ENCODE measurements at places on chromosomes 1 and 21.

GRCh38 chr1:95497566-95497965 is 263.6 kb downstream of the RWDD3 start:
- ATAC-seq, result no peak

GRCh38 chr1:30806381-30807317 is 49.1 kb upstream of the LAPTM5 start:
- no peak for ATAC-seq

GRCh38 chr1:228350179-228350742 is 56.4 kb downstream of the TRIM11 start:
- no peak for ATAC-seq

GRCh38 chr1:11184973-11185372 is 4.2 kb upstream of the ANGPTL7 start:
- ATAC-seq, result no peak

GRCh38 chr1:160911441-160911840 is 26.5 kb upstream of the ITLN1 start:
- no peak for ATAC-seq
